ENCODE measurements at places on chromosomes 2 and 18.

- DNase-seq, result no peak
Measured at GRCh38 chr2:73827660-73828388, 937 bp upstream of the STAMBP start.

DNA sequence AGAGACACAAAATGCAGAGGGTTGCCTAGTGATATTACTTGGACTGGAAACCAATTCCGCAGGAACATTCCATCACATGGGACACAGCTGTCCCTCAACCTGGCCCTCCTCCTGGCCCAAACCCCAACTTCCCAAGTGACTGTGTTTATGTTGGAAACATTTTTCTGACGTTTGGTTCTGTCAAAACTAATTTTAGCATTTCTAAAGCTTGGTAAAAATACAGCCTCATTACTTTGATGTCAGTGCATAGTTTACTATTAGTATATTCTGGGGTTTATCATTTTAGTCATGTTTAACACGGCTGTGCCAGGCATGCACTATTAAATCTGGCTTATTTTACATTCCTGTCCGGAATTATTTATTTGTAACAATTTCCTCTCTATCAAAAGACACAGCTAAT, 69.9 kb downstream of the GLI2 start:
- no peak for DNase-seq

- no peak for DNase-seq
Measured at GRCh38 chr18:79068341-79068936, 755 bp upstream of the ATP9B start.

GRCh38 chr18:59697236-59697932, at the start of gene CCBE1:
Gene CCBE1 (minus strand): TSS chr18:59697423.
- no peak for DNase-seq

GRCh38 chr18:49161627-49162026, 210.9 kb upstream of the SMAD7 start:
- no peak for DNase-seq

- DNase-seq, result no peak
Measured at GRCh38 chr2:241656190-241656741, 18.8 kb downstream of the ATG4B start.

DNA sequence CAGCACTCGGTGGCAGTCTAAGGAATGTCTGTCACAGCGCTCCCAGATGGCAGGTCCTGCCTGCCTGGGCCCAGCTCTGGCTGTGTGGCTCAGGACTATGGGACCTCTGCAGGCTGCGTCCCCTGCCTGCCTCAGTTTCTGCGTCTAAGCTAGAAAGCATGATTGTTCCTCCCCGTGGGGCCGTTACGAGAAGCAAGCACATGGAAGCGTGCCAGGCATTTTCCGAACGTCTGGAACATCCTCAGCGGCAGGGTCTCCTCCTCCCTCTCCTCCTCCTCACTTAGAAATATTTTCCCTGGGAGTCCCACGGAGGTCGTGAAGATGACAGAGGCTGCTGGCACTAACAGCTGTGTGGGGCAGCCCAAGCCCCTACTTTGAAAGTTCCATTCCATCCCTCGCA, 43.3 kb downstream of the LRRFIP1 start:
- DNase-seq, result no peak

DNA sequence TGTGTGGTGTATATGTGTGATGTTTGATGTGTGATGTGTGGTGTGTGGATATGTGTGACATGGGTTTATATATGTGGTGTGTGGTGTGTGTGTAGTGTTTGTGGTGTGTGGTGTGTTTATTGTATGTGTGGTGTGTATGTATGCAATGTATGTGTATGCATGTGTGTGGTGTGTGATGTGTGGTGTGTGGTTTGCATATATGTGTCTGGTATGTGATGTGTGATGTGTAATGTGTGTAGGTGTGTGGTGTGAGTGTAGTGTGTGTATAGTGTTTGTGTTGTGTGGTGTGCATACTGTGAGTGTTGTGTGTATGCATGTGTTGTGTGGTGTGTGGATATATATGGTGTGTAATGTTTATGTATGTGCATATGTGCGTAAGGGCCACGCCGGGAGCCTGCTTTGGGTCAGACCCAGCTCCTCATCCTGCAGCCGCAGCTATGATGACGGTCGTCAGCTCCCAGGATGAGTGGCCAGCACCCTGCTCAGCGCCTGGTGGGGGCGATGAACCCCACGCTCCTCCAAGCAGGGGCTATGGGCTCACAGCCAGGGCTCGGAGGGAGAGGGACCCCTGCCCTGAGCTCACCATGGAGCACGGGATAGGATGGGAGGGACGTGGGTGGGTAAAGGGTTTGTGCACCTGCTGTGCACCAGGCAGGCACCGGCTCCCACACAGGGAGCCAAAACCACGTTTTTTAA, 331.3 kb downstream of the EIPR1 start:
- DNase-seq, result no peak

GRCh38 chr2:154447727-154448418, 250.6 kb upstream of the KCNJ3 start:
- no peak for DNase-seq

DNA sequence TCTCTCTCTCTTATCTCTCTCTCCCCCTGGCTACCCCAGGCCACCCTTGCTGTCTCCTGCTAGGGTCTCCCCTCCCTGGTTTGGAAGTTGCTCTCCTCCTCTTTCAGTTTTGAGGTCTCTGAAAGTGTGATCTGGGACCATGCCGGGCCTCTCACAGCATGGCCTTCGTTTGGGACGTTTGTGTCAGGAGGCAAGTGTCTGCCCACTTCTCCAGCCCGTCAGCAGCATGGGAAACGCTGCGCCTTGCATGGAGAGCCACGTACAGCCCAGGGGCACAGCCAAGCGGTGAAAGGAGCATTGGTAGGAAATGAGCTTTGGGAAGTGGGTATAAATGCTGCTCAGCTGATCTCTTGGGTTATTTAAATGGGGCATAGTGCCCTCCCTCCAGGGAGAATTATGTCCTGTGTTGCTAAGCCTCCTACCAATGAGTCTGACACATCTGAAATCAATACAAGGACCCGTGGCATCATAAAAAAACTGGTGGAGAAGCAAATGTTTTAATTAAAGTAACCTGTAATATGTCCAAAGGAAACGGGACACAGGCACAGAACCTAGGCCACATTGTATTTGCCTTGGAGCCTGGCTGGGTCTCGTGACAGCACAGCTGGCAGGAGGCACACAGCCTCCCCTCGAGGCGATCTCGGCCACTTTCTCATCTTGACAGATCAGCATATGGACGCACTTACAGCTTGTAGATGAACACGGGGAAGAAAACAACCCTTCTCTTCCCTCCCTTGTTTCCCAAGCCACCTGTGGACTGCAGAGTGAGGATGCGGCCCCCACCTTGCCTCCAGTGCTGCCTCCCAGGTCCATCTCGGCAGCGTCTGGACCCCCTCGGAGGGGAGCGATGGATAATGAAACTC, 72.7 kb downstream of the SH3RF3 start:
- no peak for DNase-seq

- no peak for DNase-seq
Measured at GRCh38 chr2:150485871-150486538, 1.5 kb downstream of the RND3 start.

- DNase-seq, result peak; percentile 18
Measured at GRCh38 chr2:8310557-8311455, 371.1 kb upstream of the ID2 start.

- no peak for DNase-seq
Measured at GRCh38 chr2:145744541-145745386, 1224.8 kb upstream of the ZEB2 start.

GRCh38 chr18:79393181-79393634, 2.5 kb upstream of the NFATC1 start:
- DNase-seq, result peak; percentile 57

DNA sequence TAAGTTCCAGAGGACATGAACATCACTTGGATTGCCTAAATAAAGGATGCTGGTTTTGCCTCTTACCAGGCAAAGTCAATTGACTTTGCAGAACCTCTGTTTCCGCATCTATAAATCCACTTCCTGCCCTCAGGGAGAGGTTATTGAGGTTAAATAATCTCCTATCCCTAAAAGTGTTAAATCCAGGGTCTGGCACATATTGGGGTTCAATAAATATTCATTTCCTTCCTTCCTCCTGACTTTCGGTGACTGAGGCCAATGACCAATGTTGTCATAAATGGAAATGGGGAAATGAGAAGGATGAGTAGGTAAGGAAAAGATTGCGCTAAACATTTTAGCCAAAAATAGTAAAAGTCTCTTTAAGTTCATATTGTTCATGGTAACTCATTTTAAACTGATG, 16.0 kb downstream of the BCL2 start:
- no peak for DNase-seq

GRCh38 chr2:234590076-234590475, 93.2 kb upstream of the ARL4C start:
- DNase-seq, result no peak

DNA sequence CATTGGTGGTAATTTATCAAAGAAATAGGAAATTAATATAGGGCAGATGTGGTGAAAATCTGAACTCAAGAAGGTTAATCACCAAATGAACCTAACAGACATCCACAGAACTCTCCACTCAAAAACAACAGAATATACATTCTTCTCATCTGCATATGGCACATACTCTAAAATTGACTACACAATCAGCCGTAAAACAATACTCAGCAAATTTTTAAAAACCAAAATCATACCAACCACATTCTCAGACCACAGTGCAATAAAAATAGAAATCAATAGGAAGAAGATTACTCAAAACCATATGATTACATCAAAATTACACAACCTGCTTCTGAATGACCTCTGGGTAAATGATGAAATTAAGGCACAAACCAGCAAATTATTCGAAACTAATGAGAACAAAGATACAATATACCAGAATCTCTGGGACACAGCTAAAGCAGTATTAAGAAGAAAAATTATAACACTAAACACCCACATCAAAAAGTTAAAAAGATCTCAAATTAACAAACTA, 31.0 kb downstream of the RBM43 start:
- DNase-seq, result no peak

- no peak for DNase-seq
Measured at GRCh38 chr2:166314022-166314759, 61.6 kb downstream of the SCN9A start.

DNA sequence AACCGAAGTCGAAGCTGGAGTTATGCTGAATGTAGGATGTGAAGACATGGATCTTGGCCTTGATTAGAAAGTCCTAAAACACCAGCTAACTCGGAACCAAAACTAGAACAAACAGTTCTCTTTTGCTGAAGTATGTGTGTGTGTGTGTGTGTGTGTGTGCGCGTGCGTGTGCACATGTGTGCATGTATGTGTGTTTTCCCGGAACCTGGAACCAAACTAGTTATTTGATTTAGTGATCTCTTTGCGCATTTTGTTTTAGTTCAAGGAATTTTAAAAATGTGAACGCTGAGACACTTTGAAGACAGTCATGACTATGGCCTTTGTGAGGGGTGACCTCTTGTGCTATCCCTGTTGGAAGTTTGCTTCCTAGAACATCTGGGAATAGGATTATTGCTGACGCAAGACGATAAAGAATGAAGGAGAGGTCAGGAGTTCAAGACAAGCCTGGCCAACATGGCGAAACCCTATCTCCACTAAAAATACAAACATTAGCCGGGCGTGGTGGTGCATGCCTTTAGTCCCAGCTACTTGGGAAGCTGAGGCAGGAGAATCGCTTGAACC, 23.8 kb downstream of the FHL2 start:
- no peak for DNase-seq

GRCh38 chr2:234564699-234565098, 67.8 kb upstream of the ARL4C start:
- DNase-seq, result no peak

GRCh38 chr2:60857056-60857455, 24.3 kb upstream of the REL start:
- DNase-seq, result no peak

GRCh38 chr2:171813126-171813525, 80.9 kb downstream of the SLC25A12 start:
- DNase-seq, result no peak

GRCh38 chr2:53127061-53127650, 640.4 kb upstream of the CHAC2 start:
- DNase-seq, result no peak

DNA sequence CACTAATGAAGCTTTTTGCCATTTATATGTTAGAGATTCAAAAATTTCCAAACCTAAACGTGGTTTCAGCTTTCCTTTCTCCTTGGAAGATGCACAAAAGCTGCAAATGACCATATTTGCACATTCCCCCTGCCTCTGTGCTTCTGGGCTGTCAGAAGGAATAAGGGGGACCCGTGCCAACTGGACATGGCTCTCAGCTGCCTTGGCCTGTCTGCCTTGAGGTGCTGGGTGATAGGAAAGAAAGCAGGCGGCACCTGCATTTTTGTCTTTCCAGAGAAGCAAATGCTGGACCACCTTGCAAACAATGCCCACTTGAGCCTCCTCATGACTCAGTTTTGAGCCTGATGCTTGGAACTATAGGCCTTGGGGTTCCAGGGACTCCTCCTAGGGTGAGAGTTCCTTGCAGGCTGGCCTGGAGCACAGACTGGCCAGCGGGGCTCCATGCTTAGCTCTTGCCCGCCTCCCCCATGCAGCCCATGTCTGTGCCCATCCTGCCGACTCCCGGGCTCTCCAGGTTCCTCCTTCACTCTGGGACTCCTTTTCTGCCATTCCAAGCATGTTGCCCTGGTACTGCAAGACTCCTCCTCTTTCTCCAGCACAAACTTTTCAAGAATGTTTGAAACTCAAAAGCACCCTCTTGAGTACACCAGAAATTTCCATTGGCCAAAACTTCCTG, 109.0 kb upstream of the EPAS1 start:
- DNase-seq, result no peak

GRCh38 chr18:72674710-72675109, 130.6 kb upstream of the CBLN2 start:
- DNase-seq, result no peak

DNA sequence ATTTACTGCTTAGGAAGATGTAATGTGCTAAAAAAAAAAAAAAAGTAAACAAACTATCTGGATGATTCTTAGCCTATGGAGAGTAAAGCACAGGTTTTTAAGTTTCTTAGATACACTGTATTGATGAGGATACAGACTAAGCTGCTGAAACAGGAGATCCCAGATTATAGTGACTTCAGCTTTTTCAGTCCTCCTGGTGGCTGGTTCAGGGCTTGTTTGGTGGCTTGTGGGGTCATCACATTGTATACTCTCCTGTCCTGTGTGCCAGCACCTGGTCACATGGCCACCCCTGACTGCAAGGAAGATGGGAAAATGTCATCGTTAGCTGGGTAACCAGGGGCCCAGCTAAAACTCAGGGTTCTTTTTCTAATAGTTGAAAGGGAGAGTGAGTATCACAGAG, 31.4 kb downstream of the RAB31 start:
- no peak for DNase-seq

DNA sequence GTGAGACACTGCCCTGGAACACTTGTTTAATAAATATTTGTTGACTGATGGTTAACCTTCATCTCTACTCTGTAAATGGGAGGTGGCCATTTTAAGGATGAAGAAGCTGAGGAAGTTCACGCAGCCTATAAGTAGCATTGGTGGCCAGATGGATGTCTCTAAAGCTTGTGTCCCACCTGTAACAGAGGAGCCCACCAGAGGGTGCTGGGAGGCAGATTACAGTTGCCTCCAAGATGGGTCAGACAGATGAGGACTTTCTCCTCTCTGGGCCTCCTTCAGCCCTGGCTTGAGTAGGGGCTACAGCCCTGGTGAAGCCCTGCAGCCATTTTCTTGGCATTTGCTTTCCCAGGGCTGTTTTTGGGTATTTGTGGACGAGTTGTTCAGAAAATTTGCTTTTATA, 45.0 kb upstream of the MCFD2 start:
- peak; percentile 47 for DNase-seq

All from NAMALWA (cell line).